Activated CD4-positive, alpha-beta T cell treated with anti-CD3 and anti-CD28 coated beads, Interleukin-2, amount 10 ng/mL, durations not matched to agents 7 days and 5 days (primary cell): ENCODE measurements at places on chromosomes 7 and 10. TPM values are rescaled to one million over a fixed set of nuclear protein-coding genes. Genes with fewer than 3 reads are reported as not detected.
A peak's percentile ranks its signal among the peaks of the same experiment; 100 is the strongest.

DEPP1 gene
- 0.33 TPM for total RNA-seq

SEPTIN7 gene
- total RNA-seq, result 293 TPM

CYP2W1 gene
- not detected for total RNA-seq

ACHE gene
- total RNA-seq, result not detected

MBLAC1 gene
- total RNA-seq, result 2.3 TPM

BMS1 gene
- total RNA-seq, result 16.2 TPM

- no peak overlapping the region for H3K4me3 ChIP-seq
- peaks cover 68% of the 10 kb centered on the region for H3K27me3 ChIP-seq
- H3K36me3 ChIP-seq, result peaks cover 2% of the 10 kb centered on the region
- peaks cover 2% of the 10 kb centered on the region for H3K4me1 ChIP-seq
- H3K27ac ChIP-seq, result peak overlapping the region; percentile 50
Observed at GRCh38 chr7:1241603-1242255, 9.1 kb downstream of the UNCX start.

GRCh38 chr10:121741248-121741792 lies 143.1 kb upstream of the FGFR2 start:
- H3K4me3 ChIP-seq, result no peak overlapping the region
- peaks cover 6% of the 10 kb centered on the region for H3K36me3 ChIP-seq
- H3K27ac ChIP-seq, result no peak overlapping the region
- no peak for DNase-seq
- peaks cover 3% of the 10 kb centered on the region for H3K4me1 ChIP-seq

GRCh38 chr10:76190634-76191270 lies 759.3 kb downstream of the LRMDA start:
- no peaks in the 10 kb centered on the region for H3K27me3 ChIP-seq
- H3K4me1 ChIP-seq, result no peaks in the 10 kb centered on the region
- H3K27ac ChIP-seq, result no peak overlapping the region
- no peak for DNase-seq
- no peaks in the 10 kb centered on the region for H3K36me3 ChIP-seq
- H3K4me3 ChIP-seq, result no peak overlapping the region

GRCh38 chr7:132533916-132534315 lies 42.4 kb downstream of the PLXNA4 start:
- H3K27me3 ChIP-seq, result peaks cover under 1% of the 10 kb centered on the region
- no peaks in the 10 kb centered on the region for H3K36me3 ChIP-seq
- no peak overlapping the region for H3K27ac ChIP-seq
- peaks cover 33% of the 10 kb centered on the region for H3K4me1 ChIP-seq

DNA sequence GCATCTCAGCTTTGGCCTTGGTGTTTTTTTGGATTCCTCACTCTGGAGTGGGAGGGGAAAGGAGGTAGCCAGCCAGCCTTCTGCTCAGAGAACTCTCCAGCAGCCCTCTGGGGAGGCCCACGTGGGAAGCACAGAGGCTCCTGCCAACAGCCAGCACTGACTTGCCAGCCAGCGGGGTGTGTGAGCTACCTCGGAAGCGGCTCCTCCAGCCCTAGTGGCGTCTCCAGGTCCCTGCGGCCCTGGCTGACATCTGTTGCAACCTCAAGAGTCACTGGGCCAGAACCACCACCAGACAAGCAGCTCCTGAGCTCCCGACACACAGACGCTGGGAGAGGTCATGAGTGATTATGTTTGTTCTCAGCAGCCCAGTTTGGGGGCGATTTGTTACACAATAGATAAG lies 180.2 kb upstream of the FZD8 start:
- no peak overlapping the region for H3K4me3 ChIP-seq
- H3K27me3 ChIP-seq, result no peaks in the 10 kb centered on the region
- no peaks in the 10 kb centered on the region for H3K36me3 ChIP-seq
- no peaks in the 10 kb centered on the region for H3K4me1 ChIP-seq
- no peak overlapping the region for H3K27ac ChIP-seq

DNA sequence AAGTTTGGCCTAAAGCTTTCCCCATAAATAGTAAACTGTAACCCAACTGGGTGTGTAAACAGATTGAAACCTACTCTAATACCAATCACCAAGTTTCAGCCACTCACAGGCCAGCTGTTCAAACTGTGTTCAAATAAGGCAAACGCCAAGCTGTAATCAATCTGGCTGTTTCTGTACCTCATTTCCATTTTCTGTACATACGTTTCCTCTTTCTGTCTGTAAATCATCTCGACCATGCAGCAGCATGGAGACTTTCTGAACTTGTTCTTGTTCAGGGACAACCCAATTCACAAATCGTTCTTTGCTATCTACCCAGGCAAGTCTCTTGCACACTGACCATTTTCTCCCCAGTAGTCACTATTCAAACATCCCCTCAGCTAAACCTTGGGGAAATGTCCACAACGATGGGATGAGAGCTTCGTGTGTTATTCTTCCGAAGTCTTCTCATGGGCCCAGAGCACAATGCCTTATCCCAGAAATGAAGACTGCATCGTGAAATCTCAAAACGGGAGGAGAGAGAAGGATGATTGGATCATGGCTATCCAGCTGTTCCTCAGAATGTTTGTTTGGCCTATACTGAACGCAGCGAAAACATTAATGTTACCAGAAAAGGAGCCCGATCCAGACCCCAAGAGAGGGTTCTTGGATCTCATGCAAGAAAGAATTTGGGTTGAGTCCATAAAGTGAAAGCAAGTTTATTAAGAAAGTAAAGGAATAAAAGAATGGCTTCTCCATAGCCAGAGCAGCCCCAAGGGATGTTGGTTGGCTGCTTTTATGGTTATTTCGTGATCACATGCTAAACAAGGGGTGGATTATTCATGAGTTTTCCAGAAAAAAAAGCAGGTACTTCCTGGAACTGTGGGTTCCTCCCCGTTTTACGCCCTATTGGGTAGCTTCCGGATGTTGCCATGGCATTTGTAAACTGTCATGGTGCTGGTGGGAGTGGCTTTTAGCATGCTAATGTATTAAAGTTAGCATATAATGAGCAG lies 86.2 kb downstream of the SLC16A9 start:
- H3K27ac ChIP-seq, result no peak overlapping the region
- no peaks in the 10 kb centered on the region for H3K36me3 ChIP-seq
- H3K4me1 ChIP-seq, result peaks cover 4% of the 10 kb centered on the region
- H3K4me3 ChIP-seq, result no peak overlapping the region

- no peaks in the 10 kb centered on the region for H3K36me3 ChIP-seq
- H3K27me3 ChIP-seq, result no peaks in the 10 kb centered on the region
- no peak for DNase-seq
- no peak overlapping the region for H3K4me3 ChIP-seq
Observed at GRCh38 chr10:122045212-122045611, 56.2 kb downstream of the TACC2 start.

DNA sequence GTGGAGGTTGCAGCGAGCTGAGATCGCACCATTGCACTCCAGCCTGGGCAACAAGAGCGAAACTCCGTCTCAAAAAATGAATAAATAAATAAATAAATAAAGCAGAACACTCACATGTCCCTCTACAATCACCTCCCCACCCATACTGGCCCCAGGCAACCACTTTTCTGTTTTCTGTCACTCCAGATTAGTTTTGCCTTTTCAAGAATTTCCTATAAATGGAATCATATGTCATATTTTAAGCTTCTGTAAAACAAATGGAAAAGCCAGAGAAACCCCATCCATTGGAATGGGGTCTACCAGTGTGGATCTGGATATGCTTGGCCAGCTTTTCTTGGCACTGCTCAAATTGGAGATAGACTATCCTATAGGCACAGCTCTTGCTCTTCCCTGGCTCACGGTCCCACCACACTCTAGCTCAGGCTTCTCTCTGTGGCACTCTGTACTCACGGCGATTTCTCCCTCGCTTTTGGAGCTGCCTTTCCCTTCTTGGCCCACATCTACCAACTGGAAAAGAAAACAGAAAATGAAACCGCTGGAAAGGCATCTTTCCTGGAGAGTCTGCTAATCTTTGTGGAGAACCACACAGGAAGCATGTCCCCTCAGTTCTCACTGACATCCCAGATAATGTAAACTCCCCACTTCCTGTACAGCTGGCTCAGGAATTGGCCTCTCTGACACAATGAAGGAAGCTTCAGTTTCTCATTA lies 210.1 kb downstream of the JCAD start:
- H3K27ac ChIP-seq, result no peak overlapping the region
- no peaks in the 10 kb centered on the region for H3K36me3 ChIP-seq
- H3K4me3 ChIP-seq, result no peak overlapping the region
- peaks cover 6% of the 10 kb centered on the region for H3K4me1 ChIP-seq
- no peak for DNase-seq

GRCh38 chr10:2077231-2077630 lies 339.9 kb upstream of the ADARB2 start:
- no peak overlapping the region for H3K4me3 ChIP-seq
- H3K36me3 ChIP-seq, result no peaks in the 10 kb centered on the region
- H3K27me3 ChIP-seq, result no peaks in the 10 kb centered on the region
- no peak for DNase-seq
